ENCODE measurements at places on chromosomes 11 and 22.

DNA sequence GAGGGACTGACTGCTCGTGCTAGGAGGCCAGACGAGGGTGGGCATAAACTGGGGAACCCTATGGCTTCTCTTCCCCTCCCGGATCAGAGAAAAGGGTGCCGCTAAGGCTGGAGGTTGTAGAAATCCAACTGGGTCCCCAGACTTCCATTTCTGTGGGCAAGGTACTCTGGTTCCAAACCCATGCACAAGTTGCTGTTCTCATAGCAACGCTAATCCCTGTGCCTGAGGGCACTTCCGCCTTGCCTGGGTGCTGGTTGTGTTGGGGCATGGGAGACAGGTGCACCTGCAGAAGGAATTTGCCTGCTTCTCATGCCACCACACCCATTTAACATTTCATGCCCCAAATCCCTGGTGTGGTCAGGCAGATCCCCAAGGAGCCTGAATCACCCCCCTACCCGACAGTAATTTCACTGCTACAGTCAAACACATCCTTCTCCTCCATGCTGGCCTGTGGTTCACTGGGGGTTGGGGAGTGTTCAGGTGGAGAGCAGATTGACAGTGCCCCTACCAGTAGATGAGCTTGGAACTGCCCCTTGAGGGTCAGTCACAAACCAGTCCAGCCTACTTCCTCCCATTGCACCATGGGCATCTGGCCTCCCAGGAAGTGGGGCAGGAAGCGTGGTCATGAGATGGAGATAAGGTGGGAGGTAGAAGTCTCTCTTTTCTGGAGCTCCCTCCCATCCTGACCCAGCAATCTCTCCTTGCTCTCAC is 1.2 kb downstream of the C2CD2L start:
- DNase-seq, result peak; percentile 57

DNA sequence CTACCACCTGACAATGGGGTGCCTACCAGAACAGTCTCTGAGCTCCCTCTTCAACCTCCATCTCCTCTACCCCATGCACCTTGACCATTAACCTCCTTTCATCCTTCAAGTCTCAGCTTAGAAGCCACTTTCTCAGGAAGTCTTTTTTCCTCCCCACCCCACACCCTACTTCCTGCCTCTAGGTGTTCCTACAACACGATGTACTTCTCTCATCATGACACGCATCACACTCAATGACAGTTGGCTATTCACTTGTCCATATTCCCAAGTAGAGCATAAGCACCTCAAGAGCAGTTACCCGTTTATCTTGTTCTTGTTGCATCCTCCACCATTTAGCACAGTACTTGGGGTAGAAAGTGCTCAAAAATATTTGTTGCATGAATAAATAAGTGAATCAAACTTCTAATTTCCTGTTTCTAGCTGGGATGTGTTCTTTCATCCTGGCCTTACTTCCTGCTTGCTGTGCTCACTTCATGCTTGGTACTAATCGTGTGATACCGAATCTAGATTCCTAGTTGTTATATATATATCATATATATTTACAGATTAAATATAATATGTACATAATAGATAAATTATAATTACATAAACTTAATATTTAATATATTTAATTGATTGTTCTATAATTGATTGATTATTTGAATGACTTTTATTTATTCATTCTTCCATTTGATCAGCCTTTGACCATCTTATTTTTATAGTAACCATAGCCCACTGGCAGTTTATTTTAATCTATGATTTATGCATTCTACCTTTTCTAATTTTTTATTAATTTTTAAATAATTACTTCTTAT is 177.5 kb upstream of the TMEM45B start:
- DNase-seq, result no peak

GRCh38 chr22:43890901-43891331 is 897 bp downstream of the PNPLA5 start:
- no peak for DNase-seq

- DNase-seq, result no peak
Measured at GRCh38 chr22:44206330-44206645, 25.6 kb downstream of the PARVG start.

- DNase-seq, result no peak
Measured at GRCh38 chr22:50628543-50629134, 687 bp upstream of the ARSA start.

GRCh38 chr11:64788321-64789215 is 10.2 kb upstream of the SF1 start:
- DNase-seq, result no peak

DNA sequence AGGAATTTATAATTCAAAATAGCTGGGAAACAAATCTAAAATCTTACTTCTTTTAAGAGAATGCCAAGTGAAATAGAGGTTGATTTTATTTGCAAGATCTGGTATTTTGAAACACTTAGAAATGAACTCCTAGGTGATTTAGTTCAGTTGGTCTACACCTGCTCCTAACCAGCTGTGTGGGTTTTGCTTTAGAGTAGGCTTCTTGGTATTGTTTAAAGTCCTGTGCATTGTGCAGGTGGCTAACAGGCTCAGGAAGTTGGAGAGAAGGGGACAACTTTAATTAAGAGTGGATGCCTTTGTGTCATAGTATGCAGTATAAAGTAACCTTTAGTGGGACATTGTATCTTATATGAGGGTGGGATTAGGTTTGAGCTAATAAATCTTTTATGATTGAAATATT is 4.1 kb upstream of the RAG2 start:
- no peak for DNase-seq

DNA sequence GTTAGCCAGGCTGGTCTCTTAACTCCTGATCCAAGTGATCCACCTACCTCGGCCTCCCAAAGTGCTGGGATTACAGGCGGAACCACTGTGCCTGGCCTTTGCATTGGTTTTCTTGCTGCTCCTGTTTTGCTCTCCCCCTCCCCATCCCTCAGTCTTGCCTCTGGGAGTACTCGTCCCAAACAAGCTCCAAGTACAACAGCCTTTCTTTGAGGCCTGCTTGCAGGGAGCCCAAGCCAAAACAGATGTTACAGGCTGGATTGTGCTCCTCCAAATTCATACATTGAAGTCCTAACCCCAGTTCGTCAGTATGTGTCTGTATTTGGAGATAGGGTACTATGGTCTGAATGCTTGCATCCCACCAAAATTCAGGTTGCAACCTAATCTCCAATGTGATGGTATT is 8.6 kb downstream of the IGLL1 start:
- DNase-seq, result no peak

GRCh38 chr22:32721328-32722180 is 80.0 kb upstream of the TIMP3 start:
- DNase-seq, result no peak

Data from activated T-cell treated with anti-CD3 and anti-CD28 coated beads, Interleukin-2, amount 50 U/mL, for 24 hours (primary cell).